Activated CD4-positive, alpha-beta memory T cell treated with anti-CD3 and anti-CD28 coated beads, Interleukin-2, amount 10 ng/mL, durations not matched to agents 7 days and 5 days (primary cell): ENCODE measurements at places on chromosomes 5 and 9. TPM values are rescaled to one million over a fixed set of nuclear protein-coding genes. Genes with fewer than 3 reads are reported as not detected.

- H3K27me3 ChIP-seq: peaks cover 10% of the 10 kb centered on the region
- H3K4me1 ChIP-seq: peaks cover 4% of the 10 kb centered on the region
- no peak overlapping the region for H3K4me3 ChIP-seq
- no peak for DNase-seq
- no peak overlapping the region for H3K27ac ChIP-seq
These were observed 60.6 kb upstream of the ZFR start for GRCh38 chr5:32504989-32505596.

- H3K27me3 ChIP-seq: no peaks in the 10 kb centered on the region
- no peak overlapping the region for H3K4me3 ChIP-seq
- H3K27ac ChIP-seq: no peak overlapping the region
- no peaks in the 10 kb centered on the region for H3K4me1 ChIP-seq
- H3K36me3 ChIP-seq: no peaks in the 10 kb centered on the region
These were observed 280.3 kb upstream of the TNC start for GRCh38 chr9:115398313-115398650.

Gene IFNA2
- total RNA-seq: not detected

Gene PCDHGA12
- total RNA-seq: not detected
